ENCODE measurements at places on chromosomes 16 and 17.

DNA sequence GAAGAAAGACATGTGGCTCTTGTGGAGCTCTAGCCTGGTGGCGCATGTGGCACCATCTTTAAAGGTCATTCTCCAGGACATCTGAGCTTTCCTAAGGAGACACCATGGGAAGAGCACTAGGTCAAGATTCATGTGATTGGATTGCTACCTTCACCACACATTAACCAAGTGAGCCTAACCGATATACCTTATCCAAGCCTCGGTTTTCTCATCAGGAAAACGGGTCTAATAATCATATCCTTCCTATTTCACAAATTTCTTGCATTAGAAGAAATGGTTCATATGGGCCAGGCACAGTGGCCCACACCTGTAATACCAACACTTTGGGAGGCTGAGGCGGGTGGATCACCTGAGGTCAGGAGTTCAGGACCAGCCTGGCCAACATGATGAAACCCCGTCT is 58.3 kb downstream of the TMEM186 start:
- no peak for DNase-seq

GRCh38 chr17:81511804-81512561 is 616 bp downstream of the ACTG1 start:
- DNase-seq: no peak

DNA sequence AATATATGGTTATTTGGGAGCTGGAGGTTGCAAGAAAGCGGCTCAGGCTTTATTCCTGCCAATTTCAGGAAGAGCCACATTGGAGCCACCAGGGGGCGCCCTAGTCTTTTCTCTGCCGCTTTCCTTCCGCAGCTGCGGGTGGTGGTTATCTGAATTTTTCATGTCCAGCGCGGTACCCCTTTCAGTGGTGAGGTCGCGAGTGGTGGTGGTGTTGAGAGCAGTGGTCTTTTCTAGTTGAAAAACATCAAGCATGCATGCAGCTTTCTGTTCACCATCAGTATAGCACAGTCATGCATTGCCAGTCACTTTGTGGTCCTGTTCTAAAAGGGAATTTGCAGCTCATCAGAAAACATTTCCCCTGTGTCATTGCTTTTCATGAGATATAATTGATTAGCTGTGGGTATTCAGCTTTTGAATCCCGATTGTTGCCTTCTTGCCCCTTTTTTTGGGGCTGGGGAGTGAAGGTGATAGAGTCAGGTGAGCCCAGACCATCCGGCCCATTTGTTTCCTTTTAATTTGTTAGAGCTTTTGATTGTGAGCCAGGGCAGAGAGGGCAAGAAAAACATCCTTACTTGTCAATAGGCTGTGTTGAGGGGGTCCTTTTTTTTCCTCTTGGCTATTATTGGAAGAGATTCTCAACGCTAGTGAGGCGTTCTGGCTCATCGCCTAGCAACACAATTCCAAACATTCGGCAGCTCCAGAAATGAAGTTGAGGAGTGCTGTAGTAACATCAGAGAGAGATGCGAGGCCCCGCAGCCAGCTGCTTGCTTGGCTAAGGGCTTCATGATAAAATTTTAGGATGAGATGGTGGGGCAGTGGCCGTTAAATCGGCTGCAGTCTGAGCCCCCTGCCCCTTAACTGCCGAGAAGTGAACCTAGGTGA is 119.0 kb downstream of the SNX29 start:
- DNase-seq: peak; percentile 76

- peak; percentile 96 for DNase-seq
These were observed 7.7 kb upstream of the PPL start for GRCh38 chr16:4944333-4945281.

DNA sequence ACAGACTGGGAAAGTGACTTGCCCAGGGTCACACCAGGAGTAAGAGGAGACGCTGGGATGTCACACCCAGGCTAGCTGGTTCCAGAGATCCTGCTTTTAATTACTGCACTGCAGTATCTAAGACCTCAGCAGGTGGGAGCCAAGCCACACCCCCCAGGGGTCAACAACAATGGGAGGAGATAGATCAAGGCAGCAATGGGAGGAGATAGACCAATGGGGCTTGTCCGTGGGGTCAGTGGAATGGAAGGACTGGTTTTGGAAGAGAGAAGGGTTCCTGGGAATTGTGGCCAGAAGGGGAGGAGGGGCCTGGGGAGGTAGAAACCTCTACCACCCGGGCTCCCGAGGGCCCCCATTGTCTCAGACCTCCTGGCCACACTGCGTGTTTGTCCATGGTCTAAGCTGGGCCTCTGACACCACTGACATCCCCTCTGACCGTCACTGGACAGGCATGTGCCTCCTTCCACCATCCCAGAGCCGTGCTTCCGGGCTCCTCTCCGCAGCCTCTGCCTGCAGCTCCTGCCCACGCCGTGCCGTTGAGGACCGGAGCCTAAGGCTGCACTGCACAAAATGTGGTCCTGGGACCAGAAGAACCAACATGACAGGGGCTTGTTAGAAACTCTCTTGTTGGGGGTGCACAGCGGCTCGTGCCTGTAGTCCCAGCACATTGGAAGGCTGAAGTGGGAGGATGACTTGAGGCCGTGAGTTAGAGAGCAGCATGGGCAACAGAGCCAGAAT is 69.8 kb upstream of the RPH3AL start:
- DNase-seq: no peak

DNA sequence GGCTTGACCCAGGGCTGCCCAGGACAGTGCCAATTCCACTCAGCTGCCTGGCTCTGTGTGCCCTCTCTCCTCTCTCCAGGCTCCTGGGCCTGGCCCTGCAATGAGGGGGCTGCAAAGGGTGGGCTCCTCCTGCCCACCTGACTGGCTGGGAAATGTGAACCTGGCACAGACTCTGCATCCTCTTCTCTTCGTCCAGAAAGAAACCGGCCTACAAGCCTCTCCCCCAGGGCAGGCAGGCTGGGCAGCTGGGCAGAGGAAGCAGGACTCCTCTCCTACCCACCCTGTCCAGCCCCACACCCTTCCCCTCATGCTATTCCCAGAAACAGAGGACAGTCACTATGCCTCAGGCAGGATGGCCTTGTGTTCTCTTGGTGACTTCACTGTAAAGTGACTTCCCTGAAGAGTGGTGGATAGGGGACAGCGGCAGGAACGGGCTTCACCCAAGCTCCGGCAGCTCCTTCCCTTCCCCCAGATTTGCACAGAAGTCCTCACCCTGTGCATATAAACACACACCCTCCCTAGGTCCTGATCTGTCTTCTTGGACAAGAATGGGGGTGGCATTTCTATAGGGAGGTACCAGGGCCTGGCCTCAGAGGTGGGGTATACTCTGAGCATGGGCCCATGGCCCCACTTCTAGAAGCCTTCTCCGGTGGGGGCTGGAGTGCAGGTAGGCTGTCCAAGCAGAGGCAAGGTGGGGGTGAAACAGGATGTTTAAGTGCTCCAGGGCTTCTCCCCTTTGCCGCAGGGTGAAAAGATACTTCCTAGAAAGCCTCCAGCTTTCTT is 4.9 kb upstream of the STAT5A start:
- DNase-seq: no peak

DNA sequence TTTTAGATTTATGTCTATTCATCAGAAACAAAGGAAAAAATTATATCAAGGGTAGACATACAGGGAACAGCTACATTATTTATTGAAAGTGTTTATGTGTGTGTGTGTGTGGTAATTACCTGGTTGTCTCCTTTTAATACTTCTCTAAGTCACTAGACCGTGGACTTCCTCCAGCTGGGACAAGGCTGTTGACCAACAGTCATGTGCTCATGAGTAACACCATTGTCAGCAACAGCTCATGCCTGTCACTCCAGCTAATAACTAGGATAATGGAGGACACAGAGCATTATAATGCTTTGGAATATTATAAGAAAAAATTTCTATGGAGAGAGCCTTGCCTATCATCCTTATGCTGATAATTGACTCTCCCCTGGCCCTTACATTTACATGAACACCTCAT is 125.3 kb upstream of the SALL1 start:
- peak; percentile 8 for DNase-seq

- DNase-seq: no peak
These were observed 11.3 kb upstream of the RNPS1 start for GRCh38 chr16:2278956-2279800.

- no peak for DNase-seq
These were observed 57.9 kb upstream of the KCNJ16 start for GRCh38 chr17:70017112-70017511.

DNA sequence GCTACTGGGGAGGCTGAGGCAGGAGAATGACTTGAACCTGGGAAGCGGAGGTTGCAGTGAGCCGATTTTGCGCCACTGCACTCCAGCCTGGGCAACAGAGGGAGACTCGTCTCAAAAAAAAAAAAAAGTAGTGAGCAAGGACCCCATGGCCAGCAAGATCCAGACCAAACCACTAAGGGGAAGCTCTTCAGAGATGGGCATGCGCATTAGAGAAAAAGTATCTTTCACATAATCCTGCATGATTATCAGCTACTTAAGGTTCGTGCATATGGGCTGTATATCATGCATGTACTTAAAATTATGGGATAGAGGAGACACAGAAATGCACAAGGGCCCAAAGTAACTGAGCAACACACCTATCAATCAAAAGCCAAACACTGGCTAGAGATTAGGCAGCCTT is 10.7 kb upstream of the CCL22 start:
- no peak for DNase-seq

GRCh38 chr16:72419638-72420037 is 247.7 kb upstream of the PMFBP1 start:
- DNase-seq: no peak

- DNase-seq: no peak
These were observed 258.2 kb downstream of the XYLT1 start for GRCh38 chr16:17212606-17213005.

GRCh38 chr16:568401-569258 is 1.1 kb upstream of the PIGQ start:
- no peak for DNase-seq

DNA sequence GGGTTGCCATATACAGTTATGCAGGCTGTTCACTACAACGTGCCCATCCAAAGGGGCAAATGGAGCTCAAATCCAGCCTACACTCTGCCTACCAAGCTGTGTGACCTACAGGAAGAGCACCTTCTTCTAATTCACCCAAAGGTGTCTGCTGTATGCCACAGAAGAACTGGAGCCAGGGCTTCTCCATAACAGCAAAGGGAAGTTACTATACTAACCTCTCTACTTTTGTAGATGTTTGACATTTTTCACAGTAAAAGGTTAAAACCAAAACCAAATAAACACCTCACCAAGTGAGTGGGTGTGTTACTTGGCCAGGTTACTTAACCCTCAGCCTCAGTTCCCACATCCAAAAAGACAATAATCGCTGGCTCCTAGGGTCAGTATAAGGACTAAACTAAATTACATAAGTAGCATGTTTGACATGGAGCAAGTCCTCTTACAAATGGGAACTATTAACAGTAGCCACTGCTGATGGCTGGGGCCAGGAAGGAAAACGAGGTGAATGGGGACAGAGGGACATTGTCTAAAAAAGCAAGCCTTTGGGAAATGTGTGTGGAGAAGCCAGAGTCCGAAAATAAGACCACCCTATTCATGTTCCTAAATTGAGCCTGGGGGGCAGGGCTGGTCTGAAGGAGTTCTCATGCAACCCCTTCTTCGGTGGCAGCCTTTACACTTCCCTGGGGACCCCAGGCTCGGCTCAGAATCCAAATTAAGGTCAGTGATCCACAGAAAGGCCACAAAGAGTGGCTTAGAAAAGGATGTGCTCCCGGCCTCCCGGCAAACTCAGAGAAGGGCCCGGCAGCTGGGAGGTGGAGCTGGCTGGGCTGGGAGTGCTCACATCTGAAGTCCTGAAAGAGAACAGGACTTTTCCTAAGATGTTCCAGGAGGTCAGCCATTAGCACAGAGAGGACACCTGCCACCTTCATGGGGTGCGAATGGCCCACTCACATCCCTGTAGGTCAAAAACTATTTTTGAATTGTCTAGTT is 13.5 kb downstream of the CUEDC1 start:
- DNase-seq: no peak

- peak; percentile 33 for DNase-seq
These were observed 1.6 kb downstream of the CHD9 start for GRCh38 chr16:53056392-53056881.

GRCh38 chr16:81599034-81599744 is 154.6 kb downstream of the CMIP start:
- DNase-seq: no peak

DNA sequence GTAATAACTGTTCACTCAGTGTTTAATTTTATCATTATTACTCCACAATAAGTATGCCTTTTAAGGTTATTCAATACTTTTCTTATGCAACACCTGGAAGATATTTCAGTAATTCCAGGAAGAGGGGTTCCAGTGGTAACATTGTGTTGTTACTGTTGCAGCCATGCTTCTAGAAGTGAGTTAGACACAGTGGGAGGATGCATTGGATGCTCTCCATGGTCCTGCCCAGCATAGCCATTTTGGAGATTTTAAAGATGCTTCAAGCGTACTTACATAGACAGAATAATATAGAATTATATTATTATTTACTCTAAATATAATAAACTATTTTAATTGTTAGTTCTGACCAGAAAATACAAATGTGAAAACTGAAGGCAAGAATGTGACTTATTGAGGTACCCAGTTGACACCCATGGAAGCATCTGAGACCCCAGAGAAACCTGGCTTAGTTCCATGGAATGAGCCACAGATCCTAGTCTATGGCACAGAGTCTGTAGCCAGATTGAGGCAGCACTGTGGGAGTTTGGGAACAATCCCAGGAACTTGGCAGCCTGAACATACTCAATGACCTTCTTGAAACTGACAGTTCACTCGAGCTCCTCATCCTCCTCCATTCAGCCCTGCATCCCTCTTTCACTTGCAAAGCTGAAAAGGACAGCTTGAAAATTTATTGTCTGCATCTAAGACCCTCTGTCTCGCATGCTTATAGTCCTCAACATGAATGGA is 190.1 kb upstream of the HS3ST4 start:
- no peak for DNase-seq

DNA sequence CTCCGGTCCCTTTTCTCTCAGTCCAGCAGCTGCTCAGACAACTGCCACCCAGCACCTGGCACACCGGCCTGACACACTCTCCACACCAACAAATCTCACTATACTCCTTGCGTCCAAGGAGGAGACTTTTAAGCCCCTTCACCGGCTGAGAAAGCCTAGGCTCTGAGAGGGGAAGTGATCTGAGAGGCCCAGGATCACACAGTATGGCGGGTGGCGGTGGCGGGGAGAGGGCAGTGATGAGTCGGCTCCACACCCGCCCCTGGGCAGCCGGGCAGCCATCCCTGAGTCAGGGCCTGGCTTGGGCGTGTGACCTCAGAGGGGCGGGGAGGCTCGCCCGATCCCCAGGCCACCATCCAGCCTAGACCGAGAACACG is 569 bp downstream of the FLII start:
- DNase-seq: peak; percentile 69

GRCh38 chr16:81511371-81511770 is 66.8 kb downstream of the CMIP start:
- peak; percentile 80 for DNase-seq

- no peak for DNase-seq
These were observed 107.2 kb upstream of the NACA2 start for GRCh38 chr17:61698244-61698643.

DNA sequence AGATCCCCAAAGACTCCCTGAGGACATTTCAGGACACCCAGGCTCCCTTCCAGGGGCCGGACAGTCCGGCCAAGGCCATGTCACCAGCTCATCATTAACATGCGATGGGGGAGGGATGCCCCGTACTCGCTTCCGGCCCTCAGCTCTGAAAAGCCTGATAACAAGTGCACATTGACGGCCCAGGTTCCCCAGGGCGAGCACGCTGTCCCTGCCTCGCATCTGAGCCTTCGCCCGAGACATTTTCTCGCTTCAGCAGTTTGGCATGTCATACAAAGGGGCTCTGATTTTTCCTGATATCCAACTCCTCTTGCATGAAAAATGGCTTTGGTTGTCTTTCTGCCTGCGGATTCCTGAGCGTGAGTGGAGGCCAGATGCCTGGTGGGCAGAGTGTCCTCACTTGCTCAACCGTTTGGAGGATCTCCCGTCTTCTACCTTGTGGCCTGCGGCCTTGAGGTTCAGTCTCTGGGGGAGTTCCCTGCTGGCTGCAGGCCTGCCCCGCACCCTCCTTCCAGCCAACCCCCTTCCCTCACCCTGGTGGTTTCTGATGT is 14.1 kb downstream of the CACNG4 start:
- peak; percentile 21 for DNase-seq
